Parietal lobe (tissue), 2 donors: ENCODE measurements at places on chromosomes 4 and X. TPM values are rescaled to one million over a fixed set of nuclear protein-coding genes. Genes with fewer than 3 reads are reported as not detected.

Gene CCDC149
- 31.9 TPM for total RNA-seq

Gene SSX4
- not detected for total RNA-seq

Gene PLXNB3
- 2.8 TPM for total RNA-seq

Gene ART3
- 0.31 TPM for total RNA-seq

Gene SORBS2
- 156 TPM for total RNA-seq

Gene PSAPL1
- not detected for total RNA-seq

Gene NSG1
- total RNA-seq, result 220 TPM

Gene TSPAN6
- 31.6 TPM for total RNA-seq

Gene LDB2
- total RNA-seq, result 133 TPM

Gene SPIN2A
- total RNA-seq, result 2.5 TPM

Gene ARAP2
- total RNA-seq, result 101 TPM

Gene VEGFD
- not detected for total RNA-seq

Gene P2RY10
- not detected for total RNA-seq

Gene CXCL6
- 0.31 TPM for total RNA-seq

Gene ODAPH
- total RNA-seq, result not detected

Gene ARHGEF38
- total RNA-seq, result under 0.01 TPM

Gene KDR
- total RNA-seq, result 10.6 TPM

Gene VEGFC
- 0.94 TPM for total RNA-seq

Gene FDCSP
- not detected for total RNA-seq

Gene EFHC2
- total RNA-seq, result 3.1 TPM

Gene CSN1S1
- not detected for total RNA-seq

Gene GPC3
- 1.3 TPM for total RNA-seq

Gene OTUD6A
- not detected for total RNA-seq

Gene PGAM4
- total RNA-seq, result not detected

Gene RHOXF1
- not detected for total RNA-seq

Gene LIN54
- total RNA-seq, result 26.9 TPM

Gene KLHL34
- not detected for total RNA-seq

Gene LRIT3
- 0.31 TPM for total RNA-seq

Gene ETDA
- not detected for total RNA-seq

Gene DOCK11
- 29.7 TPM for total RNA-seq

Gene ADH7
- not detected for total RNA-seq

Gene IQSEC2
- 18.2 TPM for total RNA-seq

Gene RENBP
- total RNA-seq, result 4.1 TPM
